ENCODE measurements at places on chromosomes 16 and 17. TPM values are rescaled to one million over a fixed set of nuclear protein-coding genes. Genes with fewer than 3 reads are reported as not detected.
A peak's percentile ranks its signal among the peaks of the same experiment; 100 is the strongest.

DNA sequence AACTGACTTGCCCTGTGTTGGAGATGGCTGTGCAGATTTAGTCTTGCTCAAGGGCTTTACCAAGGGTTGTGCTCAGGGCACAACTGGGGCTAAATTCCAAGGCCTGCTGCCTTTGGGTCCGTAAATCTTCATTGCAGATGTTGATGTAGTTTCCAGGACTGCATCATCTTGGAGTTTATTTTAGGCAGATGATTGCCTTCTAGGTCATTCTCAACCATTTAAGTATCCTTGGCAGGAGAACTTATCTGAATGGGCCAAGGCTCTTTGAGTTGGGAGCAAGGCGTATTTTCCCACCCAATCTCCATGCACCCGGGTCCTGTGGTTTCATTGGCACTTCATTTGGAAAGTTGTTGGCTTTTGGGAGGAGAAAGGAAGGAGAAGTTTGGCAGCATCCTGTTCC, 200.3 kb downstream of the MSI2 start:
- DNase-seq: no peak

DNA sequence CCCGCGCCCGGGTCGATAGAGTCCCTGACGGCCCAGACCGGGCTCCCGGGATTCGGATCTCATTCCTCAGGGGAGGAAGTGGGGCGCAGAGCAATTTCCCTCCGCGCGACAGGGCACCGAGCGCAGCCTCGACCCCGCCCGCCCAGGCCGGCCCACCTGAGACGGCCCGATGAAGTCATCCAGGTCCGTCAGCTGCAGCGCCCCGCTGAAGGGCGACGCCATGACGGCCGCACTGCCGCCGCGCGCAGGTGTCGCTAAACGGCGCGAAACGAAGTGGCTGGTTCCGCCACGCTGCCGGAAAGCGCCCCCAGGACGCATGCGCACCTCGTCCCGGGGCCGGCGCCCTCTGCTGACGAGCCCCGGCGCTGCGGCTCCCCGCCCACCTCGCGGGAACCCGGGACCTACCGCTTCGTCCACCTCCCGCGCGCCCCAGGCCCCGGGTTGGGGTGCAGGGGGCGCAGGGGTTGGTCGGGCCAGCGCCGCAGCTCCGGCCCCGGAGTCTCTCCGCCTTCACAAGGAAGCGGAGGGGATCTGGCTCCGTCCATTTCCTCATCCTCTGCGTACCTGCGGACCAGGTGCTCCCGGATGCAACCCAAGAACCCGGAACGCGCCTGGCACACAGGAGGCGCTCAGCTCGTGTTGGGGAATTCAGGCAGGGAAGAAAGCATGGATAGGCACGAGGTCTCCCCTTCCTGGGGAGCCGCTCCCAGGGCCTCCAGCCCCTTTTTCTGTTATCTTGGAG, at the start of gene CIAO3:
CIAO3 (minus strand) TSS at position 234 of the 742 bp plus-strand sequence; CDS start at position 222, 12 bp downstream.
- peak; percentile 100 for DNase-seq

The BTBD17 gene
- total RNA-seq: 1.4 TPM

The AOC3 gene
- 0.31 TPM for total RNA-seq
